ENCODE measurements at places on chromosomes 4 and X. TPM values are rescaled to one million over a fixed set of nuclear protein-coding genes. Genes with fewer than 3 reads are reported as not detected.

FHDC1 gene
- total RNA-seq = 1.4 TPM

SERPINA7 gene
- 0.12 TPM for total RNA-seq

ZMAT1 gene
- 4.9 TPM for total RNA-seq

GRCh38 chr4:153332936-153333335, 11.6 kb upstream of the MND1 start:
- peaks cover 20% of the 10 kb centered on the region for H3K36me3 ChIP-seq
- no peak for DNase-seq
- H3K27ac ChIP-seq = no peak overlapping the region
- no peaks in the 10 kb centered on the region for H3K27me3 ChIP-seq

- no peak overlapping the region for H3K27ac ChIP-seq
- DNase-seq = no peak
- no peak overlapping the region for H3K4me3 ChIP-seq
- H3K4me1 ChIP-seq = no peaks in the 10 kb centered on the region
- no peaks in the 10 kb centered on the region for H3K36me3 ChIP-seq
Observed at GRCh38 chrX:109880629-109881028, 122.3 kb upstream of the TMEM164 start.

- no peaks in the 10 kb centered on the region for H3K36me3 ChIP-seq
- H3K4me3 ChIP-seq = no peak overlapping the region
- H3K27ac ChIP-seq = no peak overlapping the region
- H3K27me3 ChIP-seq = no peaks in the 10 kb centered on the region
- DNase-seq = no peak
- H3K4me1 ChIP-seq = no peaks in the 10 kb centered on the region
Observed at GRCh38 chr4:69738872-69739271, 21.5 kb downstream of the SULT1B1 start.

All from pancreas (tissue), 10 donors.